ENCODE measurements at places on chromosomes 6 and 20.
A peak's percentile ranks its signal among the peaks of the same experiment; 100 is the strongest.

DNA sequence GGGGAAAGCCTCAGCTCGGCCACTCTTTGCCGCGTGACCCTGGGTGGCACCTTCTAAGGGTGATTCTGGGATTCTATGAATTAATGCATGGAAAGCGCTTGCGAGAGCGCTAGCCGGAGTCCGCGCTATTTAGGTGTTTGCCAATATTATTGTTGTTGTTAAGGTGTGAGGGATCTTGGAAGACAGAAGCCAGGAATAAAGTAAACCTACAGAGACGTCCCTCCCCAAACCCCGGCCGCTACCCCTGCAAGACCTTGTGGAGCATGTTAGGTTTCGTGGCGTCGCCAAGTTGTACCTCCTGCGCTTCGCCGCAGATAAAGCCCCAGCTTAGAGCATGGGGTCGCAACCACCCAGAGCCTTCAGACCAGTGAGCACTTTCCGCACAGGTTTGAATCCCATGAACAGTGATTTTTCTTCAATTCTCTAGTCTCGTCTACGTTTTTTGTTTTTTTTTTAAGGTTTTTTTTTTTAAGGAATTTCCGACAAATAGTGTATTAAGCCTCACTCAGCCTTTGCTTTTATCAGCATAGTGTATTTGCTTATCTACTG is 16.9 kb upstream of the ZSCAN9 start:
- H3K27ac ChIP-seq: no peak overlapping the region
- DNase-seq: no peak
- peaks cover 14% of the 10 kb centered on the region for H3K4me1 ChIP-seq
- no peaks in the 10 kb centered on the region for H3K36me3 ChIP-seq
- H3K27me3 ChIP-seq: peaks cover 51% of the 10 kb centered on the region

GRCh38 chr6:14059791-14060436 is 57.7 kb upstream of the CD83 start:
- H3K27ac ChIP-seq: no peak overlapping the region
- no peak for DNase-seq
- H3K36me3 ChIP-seq: no peaks in the 10 kb centered on the region
- no peaks in the 10 kb centered on the region for H3K27me3 ChIP-seq
- no peaks in the 10 kb centered on the region for H3K4me1 ChIP-seq

DNA sequence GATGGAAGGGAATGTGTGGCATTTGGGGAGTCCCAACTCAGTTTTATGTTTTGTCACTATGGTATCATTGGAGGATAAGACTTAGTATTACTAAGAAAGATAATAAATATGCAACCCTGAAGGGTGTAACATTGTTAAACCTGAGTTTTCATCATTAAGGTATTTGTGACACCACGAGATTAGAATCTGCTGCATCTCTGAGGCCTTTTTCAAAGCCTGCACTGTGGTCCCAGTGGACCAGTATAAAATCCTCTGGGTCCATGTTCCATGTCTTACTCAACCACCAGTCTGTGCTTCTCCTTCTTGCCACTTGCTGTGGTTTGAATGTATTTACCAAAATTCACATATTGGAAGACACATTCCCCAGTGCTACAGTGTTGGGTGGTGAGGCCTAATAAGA is 130.6 kb downstream of the TBX18 start:
- H3K4me1 ChIP-seq: no peaks in the 10 kb centered on the region
- H3K27ac ChIP-seq: no peak overlapping the region
- DNase-seq: no peak
- no peak overlapping the region for H3K4me3 ChIP-seq
- no peaks in the 10 kb centered on the region for H3K36me3 ChIP-seq

GRCh38 chr6:35977308-35977707 is 47.1 kb downstream of the SLC26A8 start:
- H3K27me3 ChIP-seq: no peaks in the 10 kb centered on the region
- DNase-seq: no peak
- H3K27ac ChIP-seq: no peak overlapping the region
- no peak overlapping the region for H3K4me3 ChIP-seq
- H3K36me3 ChIP-seq: no peaks in the 10 kb centered on the region

DNA sequence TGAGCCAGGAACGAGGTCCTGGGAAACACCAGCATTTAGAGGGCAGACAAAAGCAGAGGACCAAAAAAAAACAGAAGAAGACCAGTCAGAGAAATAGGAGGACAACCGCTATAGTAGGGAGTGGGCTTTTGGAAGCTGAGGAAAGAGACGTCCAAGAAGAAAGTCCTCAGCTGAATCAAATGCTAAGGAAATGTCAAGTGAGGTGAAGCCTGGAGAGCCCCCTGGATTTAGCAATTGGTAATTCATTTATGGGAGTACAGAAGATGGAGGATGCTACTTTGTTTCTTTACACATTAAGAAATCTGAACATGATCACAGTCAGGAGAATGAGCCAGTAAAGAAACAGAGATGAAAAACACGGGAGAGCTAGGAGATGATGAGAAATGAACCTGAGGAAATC is 41.1 kb downstream of the LRP11 start:
- no peak for DNase-seq
- no peak overlapping the region for H3K4me3 ChIP-seq
- H3K4me1 ChIP-seq: no peaks in the 10 kb centered on the region
- no peak overlapping the region for H3K27ac ChIP-seq

GRCh38 chr6:71130277-71130676 is 158.3 kb upstream of the OGFRL1 start:
- H3K27ac ChIP-seq: no peak overlapping the region
- DNase-seq: no peak
- H3K4me3 ChIP-seq: no peak overlapping the region
- no peaks in the 10 kb centered on the region for H3K36me3 ChIP-seq
- H3K4me1 ChIP-seq: no peaks in the 10 kb centered on the region

- H3K4me1 ChIP-seq: no peaks in the 10 kb centered on the region
- H3K27ac ChIP-seq: no peak overlapping the region
Measured at GRCh38 chr6:96468681-96469224, 52.9 kb upstream of the UFL1 start.

DNA sequence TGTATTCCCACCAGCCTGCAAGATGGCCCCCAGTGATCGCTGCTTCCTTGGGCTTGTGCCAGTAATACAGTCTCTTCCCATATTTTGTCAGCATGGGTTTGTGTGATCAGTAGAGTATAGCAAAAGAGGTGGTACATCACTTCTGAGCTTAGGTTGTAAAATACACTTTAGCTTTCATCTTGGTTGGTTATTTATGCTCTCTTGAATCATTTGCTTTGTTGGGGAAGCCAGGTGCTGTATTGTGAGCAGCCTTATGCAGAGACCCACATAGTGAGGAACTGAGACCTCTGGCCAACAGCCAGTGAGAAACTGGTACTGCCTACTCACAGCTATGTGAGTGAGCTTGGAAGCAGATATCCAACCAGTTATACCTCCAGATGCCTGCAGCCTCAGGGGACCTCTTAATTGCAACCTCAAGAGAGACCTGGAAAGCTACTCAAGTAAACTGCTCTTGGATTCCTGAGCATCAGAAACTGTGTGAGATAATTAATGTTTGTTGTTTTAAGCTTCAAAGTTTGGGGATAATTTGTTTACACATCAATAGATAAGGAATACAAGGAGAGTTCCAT is 229.3 kb downstream of the FARS2 start:
- no peak overlapping the region for H3K4me3 ChIP-seq
- H3K27ac ChIP-seq: no peak overlapping the region
- no peak for DNase-seq
- H3K36me3 ChIP-seq: no peaks in the 10 kb centered on the region

DNA sequence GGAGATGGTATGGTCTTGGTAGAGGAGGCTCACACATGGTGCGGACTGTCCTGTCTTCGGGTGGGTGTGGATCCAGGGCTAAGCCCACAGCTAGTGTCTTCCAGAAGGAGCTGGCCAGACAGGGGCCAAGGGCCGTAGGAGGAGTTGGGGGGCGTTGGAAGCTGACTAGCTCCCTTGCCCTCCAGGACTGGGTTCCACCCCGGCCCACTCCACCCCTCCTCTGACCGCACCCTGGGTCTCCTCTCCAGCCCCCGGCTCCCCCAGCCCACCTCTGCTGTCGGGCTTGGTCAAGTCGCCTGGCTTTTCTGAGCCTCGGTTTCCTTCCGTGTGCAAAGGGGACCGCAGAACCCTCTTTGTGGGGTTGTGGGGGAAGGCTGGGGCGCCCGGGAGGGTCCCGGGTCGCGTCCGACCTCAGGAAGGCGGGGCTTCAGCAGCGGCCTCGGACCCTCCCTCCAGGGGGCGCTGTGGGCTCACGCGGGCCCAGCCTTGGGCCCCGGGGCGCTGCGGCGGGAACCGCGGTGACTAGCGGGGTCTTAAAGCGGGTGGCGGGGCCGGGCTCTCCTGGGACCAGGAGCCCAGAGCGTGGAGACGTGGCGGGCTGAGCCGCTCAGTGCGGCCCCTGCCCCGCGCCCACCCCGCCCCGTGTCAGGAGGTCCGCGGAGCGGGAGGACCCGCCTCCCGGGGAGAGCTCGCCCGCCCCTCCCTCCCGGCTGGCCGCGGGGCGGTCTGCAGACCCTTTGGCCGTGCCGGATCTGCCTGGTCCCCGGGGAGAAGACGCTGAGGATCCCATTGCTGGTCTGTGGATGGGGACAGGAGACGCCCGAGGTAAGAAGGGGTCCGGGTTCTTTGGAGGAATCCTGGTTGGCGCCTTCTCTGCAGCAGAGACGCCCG is 5.4 kb downstream of the NPBWR2 start:
- H3K4me1 ChIP-seq: peaks cover 10% of the 10 kb centered on the region
- H3K36me3 ChIP-seq: no peaks in the 10 kb centered on the region
- DNase-seq: peak; percentile 68
- no peak overlapping the region for H3K27ac ChIP-seq
- peak overlapping the region; percentile 24 for H3K4me3 ChIP-seq
- H3K27me3 ChIP-seq: peaks cover 4% of the 10 kb centered on the region

DNA sequence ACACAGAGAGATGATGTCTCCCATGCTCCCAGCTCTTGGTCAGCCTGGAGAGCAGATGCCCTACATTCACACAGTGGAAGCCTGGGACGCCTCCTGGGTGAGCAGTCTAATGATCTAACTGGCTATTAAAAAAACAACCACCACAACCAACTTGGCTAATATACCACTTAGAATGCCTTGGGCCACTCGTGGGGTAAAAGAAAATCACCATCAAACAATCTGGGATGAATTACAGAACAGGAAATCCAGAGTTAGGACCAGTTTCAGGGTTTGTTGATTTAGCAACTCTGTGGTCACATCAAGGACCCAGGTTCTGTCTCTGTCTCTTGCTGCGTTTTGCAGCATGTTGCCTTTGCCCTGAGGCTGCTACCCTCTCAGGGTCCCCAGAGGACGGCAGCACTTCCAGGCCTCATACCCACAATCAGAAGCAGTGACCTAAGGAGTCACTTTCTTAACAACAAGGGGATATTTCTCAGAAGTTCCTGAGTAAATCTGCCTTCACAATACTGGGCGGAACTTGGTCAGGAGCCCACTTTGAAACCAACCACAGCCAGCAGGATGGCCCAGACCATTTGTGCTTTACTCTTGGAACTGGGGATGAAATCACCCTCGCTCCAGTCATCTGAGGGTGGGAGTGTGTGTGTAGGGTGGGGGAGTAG is 118.7 kb downstream of the CLIC5 start:
- H3K4me1 ChIP-seq: no peaks in the 10 kb centered on the region
- no peaks in the 10 kb centered on the region for H3K36me3 ChIP-seq
- H3K27ac ChIP-seq: no peak overlapping the region
- H3K4me3 ChIP-seq: no peak overlapping the region
- H3K27me3 ChIP-seq: no peaks in the 10 kb centered on the region

DNA sequence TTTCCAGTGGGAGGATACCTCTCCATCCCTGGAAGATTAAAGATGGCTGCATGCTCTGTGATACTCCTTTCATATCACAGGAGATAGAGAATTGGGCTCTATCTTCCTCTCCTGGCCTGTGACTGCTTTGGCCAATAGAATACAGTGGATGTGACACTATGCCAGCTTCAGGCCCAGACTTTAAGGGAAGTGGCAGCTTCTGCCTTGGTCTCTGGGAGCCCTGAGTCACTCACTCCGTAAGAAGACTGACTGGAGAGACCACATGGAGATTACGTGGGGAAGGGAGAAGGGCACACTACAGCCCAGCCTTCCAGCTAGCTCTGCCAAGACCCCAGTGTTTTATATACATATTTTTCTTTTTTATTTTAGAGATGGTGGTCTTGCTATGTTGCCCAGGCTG is 10.4 kb upstream of the MMP9 start:
- no peaks in the 10 kb centered on the region for H3K27me3 ChIP-seq
- no peaks in the 10 kb centered on the region for H3K36me3 ChIP-seq
- H3K4me1 ChIP-seq: peaks cover 22% of the 10 kb centered on the region
- H3K27ac ChIP-seq: no peak overlapping the region
- no peak overlapping the region for H3K4me3 ChIP-seq
- DNase-seq: no peak

- DNase-seq: no peak
- no peak overlapping the region for H3K4me3 ChIP-seq
- H3K36me3 ChIP-seq: no peaks in the 10 kb centered on the region
- H3K4me1 ChIP-seq: no peaks in the 10 kb centered on the region
- peaks cover 3% of the 10 kb centered on the region for H3K27me3 ChIP-seq
Measured at GRCh38 chr6:75735491-75736186, 13.4 kb upstream of the MYO6 start.

- no peak for DNase-seq
- H3K27me3 ChIP-seq: no peaks in the 10 kb centered on the region
- H3K4me3 ChIP-seq: no peak overlapping the region
- no peak overlapping the region for H3K27ac ChIP-seq
- no peaks in the 10 kb centered on the region for H3K4me1 ChIP-seq
Measured at GRCh38 chr6:43436577-43437282, 9.4 kb downstream of the ABCC10 start.

- H3K4me3 ChIP-seq: no peak overlapping the region
- H3K36me3 ChIP-seq: no peaks in the 10 kb centered on the region
- H3K27me3 ChIP-seq: no peaks in the 10 kb centered on the region
- no peak for DNase-seq
- no peaks in the 10 kb centered on the region for H3K4me1 ChIP-seq
- no peak overlapping the region for H3K27ac ChIP-seq
Measured at GRCh38 chr20:48864738-48865318, 37.0 kb upstream of the PREX1 start.

DNA sequence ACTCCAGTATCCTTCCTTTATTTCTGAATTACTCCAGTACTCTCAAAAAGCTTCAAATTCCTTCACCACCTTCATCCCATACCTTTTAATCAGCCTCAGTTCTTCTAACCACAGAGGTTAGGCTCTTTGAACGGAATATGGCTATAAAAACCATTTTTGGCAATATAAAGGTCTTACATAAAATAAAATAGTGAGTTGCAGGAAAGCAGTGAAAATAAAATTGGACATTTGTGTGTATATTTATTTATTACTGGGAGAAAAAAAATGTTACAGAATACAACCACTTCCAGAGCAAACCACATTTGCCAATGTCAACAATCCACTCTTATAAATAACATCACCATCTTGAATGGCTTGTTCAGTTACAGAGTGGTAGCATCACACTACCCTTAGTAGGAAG is 7.7 kb downstream of the HDDC2 start:
- H3K4me3 ChIP-seq: no peak overlapping the region
- DNase-seq: no peak
- no peaks in the 10 kb centered on the region for H3K27me3 ChIP-seq

- DNase-seq: no peak
- H3K36me3 ChIP-seq: no peaks in the 10 kb centered on the region
- H3K4me1 ChIP-seq: no peaks in the 10 kb centered on the region
- no peaks in the 10 kb centered on the region for H3K27me3 ChIP-seq
- no peak overlapping the region for H3K27ac ChIP-seq
Measured at GRCh38 chr20:24870881-24871280, 78.2 kb upstream of the CST7 start.

- no peaks in the 10 kb centered on the region for H3K27me3 ChIP-seq
- no peak for DNase-seq
- H3K36me3 ChIP-seq: no peaks in the 10 kb centered on the region
- H3K4me1 ChIP-seq: peaks cover 8% of the 10 kb centered on the region
- no peak overlapping the region for H3K27ac ChIP-seq
Measured at GRCh38 chr6:138450445-138450844, 46.4 kb downstream of the HEBP2 start.

- no peak for DNase-seq
- H3K27me3 ChIP-seq: no peaks in the 10 kb centered on the region
- no peak overlapping the region for H3K27ac ChIP-seq
- H3K4me1 ChIP-seq: no peaks in the 10 kb centered on the region
- no peak overlapping the region for H3K4me3 ChIP-seq
Measured at GRCh38 chr6:132734694-132735236, 20.9 kb upstream of the VNN1 start.
